Endothelial cell (in vitro differentiated cells): ENCODE measurements at places on chromosomes 4 and X.

DNA sequence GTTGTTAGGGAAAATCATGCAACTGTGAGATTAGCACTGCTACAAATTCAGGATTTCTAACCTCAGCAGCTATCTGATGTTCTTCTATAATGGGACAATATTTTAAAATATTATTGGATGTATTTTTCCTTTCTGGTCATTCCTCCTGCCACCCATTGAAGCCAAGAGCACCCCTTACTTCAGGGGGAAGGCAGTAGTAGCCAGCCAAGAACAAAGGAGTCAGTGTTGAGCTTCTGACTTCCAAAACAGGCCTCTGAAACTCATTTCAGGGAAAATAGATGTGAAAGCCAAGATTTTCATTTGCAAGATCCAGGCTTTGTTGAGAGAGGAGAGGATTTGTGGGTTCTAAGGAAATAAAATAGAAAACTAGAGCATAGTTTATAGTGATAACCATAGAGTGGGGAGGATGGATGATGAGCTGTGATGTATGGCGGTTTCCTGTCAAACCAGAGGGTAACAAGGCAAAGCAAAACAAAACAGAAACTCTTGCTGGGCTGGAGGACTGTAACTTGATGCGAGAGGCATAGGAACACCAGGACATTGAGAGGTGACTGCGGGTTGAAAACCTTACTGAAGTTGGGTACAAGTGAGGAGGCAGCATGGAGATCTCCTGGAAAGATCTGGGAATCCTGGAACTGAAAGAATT lies 173.7 kb upstream of the LEF1 start:
- no peak for DNase-seq

DNA sequence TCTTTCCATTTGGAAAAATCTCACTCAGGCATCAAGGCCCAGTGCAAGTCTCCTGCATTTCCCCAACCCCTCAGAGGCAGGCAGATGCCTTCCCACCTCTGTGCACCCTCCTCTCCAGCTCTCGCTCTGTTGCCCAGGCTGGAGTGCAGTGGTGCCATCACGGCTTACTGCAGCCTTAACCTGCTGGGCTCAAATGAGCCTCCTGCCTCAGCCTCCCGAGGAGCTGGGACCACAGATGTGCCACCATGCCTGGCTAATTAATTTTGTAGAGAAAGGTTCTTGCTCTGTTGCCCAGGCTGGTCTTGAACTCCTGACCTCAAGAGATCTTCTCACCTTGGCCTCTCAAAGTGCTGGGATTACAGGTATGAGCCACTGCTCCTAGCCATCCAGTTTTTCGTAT lies 95.8 kb downstream of the NHSL2 start:
- DNase-seq, result no peak

DNA sequence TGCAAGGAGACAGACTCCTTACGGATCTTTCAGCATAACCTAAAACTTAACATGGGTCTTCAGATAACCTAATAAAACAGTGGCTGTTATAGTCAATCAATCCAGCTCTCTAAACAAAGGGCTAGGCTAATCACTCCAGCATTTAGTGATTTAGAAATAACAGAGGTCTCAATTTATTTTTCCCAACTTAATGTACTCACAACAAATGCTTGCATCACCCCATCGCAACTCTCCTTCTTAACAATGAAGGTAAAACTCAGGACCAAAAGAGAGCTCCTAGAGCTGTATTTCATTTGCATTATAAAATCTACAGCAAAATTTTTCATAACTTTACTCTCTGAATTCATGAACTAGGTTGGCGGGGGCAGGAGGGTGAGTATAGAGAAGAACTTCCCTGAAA lies 1.1 kb downstream of the LIN54 start:
- no peak for DNase-seq

DNA sequence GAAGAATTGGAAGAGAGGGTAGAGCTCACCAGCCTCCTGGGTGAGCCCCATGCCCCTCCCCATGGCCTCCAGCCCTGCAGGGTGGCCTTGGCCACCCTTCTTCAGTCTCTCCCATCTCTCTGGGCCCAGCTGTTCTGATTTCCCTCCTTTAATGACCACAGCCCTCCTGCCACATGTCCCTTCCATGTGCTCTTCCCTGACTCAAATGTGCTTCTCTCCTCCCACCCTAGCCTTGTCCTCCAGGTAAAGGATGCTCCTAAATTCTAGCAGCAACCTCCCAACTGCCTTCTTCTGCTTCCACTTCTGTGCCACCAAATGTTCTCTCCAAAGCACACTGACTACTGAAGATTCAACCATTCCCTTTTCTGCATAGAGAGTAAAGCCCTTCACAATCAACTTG lies 83.0 kb downstream of the ADRA2C start:
- DNase-seq, result no peak

DNA sequence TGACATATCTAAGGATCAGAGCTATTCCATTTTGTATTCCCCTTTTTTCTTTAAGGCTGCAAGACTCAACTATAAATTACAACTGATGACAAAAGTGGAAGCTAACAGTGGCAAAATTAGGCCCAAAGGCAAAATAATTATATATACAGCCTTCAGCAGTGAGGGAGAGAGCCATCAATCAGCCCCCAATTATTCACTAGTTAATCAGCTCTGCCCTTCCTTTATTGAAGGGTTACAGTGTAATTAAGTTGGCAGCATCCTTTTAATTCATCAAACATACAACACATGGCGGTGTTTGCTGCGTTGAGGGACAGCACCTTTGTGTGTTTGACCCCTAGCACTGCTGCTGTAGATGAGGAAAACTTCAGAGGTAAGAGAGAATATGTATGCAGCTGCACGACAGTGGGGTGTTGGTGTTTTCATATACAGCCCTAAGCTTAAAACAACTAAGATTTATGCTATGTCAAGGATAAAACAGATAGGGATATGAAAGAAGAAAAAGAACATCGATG lies 973.9 kb upstream of the POU3F4 start:
- no peak for DNase-seq

DNA sequence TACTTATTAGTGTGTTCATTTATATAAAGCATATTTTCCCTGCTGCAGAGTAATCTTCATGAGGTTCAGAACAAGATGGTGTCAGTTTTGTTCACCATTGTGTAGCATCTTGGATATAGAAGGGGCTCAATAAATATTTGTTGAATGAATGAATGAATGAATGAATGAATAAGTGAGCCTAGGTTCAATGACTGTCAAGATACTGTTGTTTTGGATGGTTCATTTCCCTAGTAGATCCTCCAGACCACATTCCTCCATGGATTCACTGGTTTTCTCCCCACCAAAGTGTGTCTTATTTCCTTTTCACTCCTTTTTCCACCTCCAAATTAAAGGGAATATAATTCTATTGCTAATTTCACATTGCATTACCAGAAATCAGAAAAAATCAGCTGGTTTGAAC lies 2.1 kb upstream of the OCIAD2 start:
- DNase-seq, result no peak

GRCh38 chrX:102624105-102624504 lies 24.8 kb downstream of the ARMCX5 start:
- no peak for DNase-seq

DNA sequence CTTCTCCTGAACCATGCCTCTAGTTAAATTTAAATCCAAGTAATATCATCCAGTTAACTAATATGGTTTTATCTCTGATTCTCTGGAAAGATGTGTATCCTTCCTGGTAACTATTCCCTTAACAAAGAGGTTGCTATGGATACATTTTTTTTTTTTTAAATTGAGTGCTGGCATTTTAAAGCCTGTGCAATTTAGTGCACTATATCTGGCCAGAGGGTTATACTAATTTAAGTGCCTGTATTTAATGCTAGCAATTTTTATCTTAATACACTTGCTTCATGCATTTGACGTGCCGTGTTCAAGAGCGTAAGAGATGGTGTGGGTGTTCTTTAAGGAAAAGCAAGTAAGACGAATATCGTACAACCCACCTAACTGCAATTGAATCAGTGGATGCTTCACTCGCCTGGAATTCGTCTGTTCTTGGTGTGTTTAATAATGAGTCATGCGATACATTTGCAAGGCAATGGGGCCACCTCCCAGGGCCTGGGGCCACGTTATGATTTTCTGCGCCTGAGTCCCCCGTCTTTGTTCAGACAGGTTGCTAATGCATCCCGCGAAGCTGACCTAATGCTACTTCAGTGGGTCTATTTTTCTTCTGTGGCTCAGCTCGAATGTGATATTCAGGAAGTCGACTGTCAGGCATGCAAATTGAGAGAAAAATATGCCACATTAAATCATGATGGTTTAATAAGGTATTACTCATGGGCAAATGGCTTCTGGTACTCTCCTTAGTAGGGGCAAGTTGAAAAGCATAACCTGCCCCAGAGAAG lies 14.2 kb upstream of the MID1 start:
- DNase-seq, result no peak

DNA sequence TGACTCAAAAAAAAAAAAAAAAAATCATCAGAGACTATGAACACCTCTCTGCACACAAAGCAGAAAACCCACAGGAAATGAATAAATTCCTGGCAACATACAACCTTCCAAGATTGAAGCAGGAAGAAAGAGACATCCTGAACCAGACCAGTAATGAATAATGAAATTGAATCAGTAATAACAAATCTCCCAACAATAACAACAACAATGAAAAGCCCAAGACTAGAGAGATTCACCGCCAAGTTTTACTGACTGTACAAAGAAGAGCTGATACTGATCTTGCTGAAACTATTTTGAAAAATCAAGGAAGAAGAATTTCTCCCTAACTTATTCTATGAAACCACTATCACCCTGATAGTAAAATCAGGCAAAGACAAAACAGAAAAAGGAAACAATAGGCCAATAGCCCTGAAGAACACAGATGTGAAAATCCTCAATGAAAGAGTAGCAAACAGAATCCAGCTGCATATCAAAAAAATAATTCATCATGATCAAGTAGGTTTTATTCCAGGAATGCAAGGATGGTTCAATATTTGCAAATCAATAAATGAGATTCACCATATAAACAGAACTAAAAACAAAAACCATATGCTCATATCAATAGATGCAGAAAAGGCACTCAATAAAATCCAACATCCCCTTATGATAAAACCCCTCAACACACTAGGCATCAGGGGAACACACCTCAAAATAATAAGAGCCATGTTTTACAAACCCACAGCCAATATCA lies 31.0 kb upstream of the PLK4 start:
- DNase-seq, result no peak

DNA sequence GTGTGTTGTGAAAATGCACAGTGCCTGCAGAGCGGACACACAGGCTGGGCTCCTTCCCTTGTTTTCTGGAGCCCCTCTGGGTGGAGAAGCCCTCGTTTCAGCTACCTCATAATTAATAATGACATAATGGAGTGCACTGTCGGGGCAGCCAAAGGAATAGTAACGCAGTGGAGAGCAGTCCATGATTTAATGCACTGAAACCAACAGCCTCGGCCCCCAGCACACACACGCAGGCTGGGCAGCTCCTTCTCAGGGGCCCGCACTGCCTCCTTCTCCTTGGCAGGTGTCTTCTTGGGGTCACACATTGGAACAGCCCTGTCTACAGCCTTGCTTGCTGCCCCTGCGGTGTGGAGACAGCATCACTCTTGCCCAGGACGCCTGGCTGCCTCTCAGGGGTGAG lies 89.2 kb downstream of the DCTD start:
- DNase-seq, result no peak

DNA sequence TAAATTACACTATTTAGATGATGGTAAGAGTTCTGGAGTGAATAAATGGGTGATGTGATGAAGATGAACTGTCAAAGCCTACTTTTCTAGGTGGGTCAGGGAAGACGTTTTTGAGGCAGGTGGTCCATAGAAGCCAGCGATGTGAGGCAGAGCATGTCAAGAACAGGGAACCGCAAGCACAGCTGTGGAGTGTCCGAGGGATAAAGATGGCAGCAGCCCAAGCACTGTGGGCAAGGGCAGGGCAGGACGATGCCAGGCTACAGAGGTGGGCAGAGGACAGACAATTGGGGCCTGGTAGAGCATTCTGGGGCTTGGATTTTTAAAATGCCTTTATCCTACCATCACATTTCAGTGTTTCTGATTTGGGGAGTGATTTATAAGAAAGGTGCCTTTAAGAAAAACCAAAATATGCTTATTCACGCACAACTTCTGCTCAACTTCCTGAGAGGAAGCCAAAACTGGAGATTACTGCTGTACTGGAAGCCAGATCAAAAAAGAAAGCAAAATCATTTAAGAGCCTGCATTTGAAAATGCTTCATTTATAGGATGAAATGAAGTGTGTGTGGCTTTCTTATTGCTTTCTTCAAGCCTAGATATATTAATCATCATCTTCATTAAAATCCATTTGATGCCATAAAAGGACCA lies 119.0 kb upstream of the WDR17 start:
- no peak for DNase-seq

DNA sequence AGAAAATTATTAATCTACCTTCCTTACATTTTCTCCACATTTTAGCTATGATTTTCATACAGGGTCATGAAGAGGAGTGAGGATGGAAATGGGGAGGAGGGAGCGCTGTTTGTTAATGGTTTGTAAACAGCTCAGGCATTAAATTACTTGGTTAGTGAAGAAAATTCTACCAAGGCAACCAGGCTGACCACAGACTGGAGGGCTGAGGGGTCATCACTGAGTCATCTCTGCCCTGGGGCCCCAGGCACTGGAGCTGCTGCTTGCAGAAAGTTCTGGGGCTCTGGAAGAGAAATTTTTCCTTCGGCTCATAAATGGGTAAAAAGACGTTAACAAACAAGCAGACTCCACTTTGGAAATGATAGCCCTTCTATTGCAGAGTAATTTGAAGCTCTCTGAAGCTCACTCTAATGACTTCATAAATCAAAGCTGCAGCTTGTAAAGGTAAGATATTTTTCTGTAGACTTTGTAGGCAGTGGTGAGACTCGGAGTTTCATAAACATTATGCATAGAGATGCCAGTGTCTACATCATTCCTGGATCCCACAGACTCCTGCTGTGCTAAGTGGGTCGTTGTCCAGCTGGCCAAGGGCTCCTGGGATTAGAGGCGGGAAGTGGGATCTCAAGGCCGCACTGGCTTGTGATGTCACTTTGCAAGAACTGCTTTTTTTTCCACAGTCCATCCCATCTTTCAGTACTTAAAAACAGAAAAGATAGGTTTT lies 159.6 kb downstream of the PTTG2 start:
- DNase-seq, result no peak

DNA sequence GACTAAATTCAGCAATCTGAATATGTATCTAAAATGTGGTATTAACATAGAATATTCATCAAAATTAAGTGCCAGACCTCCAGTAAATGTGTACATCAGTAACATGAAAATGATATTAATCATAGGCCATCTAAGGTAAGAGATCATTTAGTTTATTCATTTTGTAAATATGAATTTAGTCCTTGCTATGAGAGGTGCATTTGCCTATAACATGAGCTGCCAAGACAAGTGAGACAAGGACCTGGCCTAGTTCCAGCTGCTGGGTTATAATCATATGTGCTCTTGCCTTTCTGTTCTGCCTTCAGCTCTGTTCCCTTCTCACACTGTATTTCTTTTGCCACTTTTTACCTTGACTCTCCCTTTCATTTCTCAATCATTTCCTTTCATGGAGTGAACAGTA lies 160.0 kb downstream of the STIM2 start:
- DNase-seq, result no peak
